ENCODE measurements at places on chromosomes 5 and 9.
A peak's percentile ranks its signal among the peaks of the same experiment; 100 is the strongest.

- no peak for DNase-seq
Observed at GRCh38 chr9:133476941-133477340, 2.0 kb downstream of the SLC2A6 start.

GRCh38 chr9:110502842-110503241, 76.7 kb downstream of the SVEP1 start:
- DNase-seq, result no peak

DNA sequence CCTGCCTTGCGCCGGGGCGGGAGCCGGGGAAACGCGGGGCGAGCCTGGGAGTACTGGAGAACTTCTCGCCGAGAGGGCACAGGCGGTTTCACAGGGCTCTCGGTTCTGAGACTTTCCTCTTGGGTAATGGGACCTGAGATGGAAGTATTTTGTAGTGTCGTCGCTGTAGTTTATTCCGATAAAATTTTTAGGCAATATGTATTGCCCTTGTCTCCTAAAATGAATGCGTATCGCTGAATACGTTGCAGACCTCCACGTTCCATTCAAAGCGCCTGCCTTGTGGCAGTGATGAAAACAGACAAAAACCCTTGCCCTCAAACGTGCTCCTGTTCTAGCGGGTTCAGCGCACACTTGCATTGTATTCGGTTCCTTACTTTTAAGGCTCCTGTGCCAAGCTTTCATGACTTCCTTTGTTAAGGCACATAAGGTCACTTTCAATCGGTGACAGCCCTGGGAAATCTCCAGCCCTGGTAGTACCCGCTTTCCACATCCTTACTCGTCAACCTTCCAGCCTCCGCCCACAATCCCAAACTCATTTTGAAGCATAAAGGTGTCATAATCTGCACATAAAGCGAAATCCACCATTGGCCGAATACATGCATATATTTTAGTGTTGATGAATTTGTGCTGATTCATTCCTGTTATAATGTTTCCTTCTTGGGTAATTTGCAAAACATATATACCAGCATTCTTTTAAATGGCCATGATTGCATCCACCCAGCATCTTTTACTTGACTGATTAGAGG, 694 bp downstream of the RMI1 start:
- peak; percentile 40 for DNase-seq

DNA sequence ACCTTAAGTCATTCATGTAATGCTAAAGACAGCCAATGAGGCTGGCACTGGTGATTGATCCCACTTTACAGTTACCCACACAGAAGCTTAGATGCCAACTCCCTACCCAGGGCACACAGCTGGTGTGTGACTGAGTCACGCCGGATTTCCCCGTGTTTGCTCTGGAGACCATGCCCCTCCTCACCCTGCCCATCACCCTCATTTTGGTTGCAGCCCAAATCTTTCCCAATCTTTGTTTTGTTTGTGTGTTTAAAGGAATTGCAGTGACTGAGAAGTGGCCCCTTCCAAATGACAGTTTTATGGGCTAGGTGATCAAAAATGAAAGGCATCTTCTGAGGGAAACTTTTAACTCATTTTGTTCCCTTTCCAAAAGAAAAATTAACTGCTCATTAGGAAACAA, 10.9 kb downstream of the FBXL7 start:
- no peak for DNase-seq

DNA sequence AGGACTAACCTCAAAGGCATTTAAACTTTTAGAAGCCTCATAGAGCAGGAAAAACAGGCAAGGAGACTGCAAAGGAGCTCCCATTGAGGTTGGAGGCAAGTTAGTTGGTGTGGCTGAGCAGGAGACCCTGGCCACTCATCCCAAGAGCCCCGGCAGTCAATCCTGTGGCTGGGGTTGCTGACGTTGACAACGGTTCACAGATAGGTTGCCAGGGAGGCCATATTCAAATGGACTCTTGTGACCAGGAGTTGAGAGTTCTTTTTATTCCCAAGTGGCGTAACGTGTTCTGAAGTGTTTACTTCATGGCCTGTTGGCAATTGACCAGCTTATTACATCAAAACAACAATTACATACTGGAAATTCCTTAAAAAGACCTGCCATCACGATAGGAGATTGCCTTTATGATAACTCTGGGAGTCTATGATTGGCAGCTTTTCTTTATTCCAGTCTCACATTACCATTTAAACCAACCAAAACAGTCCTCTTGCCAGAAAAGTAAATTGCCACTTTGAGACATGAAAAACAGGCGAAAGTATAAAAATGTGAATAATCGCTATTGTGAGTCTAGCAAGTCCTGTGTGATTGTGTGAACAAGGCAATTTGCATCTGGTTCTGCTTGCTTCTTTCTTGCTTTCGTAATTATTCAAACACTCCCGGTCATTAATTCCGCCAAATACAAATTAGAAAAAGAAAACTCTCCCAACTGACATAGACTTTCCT, 394.9 kb downstream of the MED10 start:
- no peak for DNase-seq

Measured in T-helper 2 cell treated with Interferon-gamma antibody and Interleukin-4, amounts not matched to agents 5 μg/mL and 100 μg/mL, for 36 hours (primary cell).